Stimulated activated CD8-positive, alpha-beta memory T cell treated with anti-CD3 and anti-CD28 coated beads, Interleukin-15, amount 100 ng/mL, for 48 hours (primary cell): ENCODE measurements at places on chromosomes 7 and 10.

DNA sequence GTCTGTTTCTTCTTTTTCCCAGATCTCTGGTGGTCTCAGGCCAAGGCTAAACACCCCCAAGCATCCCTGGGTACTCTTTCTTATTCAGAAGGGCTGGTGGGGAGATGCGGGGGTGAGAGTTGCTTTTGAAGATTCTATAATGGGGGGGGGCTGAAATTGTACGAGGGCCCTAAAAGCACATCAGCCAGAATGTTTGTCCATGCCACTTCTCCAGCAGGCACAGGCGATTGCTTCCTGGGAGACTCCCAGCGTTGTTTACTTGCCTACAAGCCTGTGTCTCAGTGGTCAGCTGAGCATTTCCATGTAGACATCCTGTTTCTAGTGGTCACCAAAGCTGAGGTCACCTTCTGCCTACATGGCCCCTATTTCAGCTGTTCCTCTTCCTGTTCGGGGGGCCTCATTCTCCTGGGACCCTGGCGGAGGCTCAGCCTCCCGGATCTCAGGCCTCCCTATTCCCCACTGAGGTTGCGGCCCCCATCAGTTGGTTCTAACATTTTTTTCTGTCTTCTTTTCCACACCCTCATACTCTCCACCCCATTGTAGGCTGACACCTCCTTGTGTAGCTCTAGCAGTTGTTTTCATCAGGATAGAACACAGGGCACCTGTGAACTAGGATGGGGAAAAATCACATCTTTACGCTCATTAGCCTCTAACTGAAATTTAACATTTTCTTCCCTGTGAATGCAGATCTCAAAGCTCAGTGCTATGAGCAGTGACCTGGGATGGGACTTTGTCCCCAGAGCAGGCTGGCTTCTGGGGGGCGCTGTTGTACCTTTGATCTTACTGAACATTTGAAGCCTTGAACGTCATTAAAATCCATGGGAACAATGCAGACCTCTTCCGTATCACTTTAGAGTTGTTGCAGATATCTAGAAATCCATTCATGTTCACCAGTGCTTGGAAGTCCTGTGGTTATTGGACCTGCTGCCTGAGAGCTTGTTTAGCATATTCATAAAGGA, 286.5 kb downstream of the GLRX3 start:
- no peak for DNase-seq

DNA sequence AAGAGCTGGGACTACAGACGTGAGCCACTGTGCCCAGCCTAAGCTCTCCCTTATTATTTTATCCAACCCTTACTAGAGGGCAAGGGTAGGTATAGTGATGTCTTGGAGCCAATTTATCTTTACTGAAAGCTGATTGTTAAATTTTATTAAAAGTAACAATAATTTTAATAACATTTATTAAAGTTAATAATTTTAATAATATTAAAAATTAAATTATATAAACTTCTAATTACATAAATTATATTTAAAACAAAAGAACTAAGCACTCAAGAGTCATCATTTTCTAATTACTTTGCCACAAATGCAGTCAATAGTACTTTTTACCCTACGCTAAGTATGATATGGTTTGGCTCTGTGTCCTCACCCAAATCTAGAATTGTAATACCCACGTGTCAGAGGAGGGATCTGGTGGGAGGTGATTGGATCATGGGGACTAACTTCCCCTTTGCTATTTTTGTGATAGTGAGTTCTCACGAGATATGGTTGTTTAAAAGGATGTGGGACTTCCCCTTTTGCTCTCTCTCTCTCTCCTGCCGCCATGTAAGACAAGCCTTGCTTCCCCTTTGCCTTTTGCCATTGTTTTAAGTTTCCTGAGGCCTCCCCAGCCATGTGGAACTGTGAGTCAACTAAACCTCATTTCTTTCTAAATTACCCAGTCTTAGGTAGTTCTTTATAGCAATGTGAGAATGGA, 58.4 kb upstream of the ETV1 start:
- no peak for DNase-seq

DNA sequence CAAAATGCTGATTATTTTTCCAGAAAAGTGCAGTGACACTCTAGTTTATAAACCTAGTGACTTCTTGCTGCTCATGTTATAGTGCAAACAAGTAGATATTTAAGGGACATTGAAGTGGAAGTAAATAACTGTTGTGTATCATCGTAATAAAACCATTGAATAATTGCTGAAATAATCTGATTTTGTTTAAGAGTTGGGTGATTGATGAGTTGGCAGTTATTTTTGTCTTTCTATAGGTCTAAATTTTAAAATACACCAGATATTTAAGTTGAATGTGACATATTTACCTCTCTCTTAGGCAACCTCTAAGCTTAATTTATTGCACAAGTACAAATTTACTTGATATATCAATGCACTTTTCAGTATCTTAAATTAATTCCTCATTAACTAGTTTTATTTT, 192.9 kb downstream of the TSPAN12 start:
- no peak for DNase-seq

DNA sequence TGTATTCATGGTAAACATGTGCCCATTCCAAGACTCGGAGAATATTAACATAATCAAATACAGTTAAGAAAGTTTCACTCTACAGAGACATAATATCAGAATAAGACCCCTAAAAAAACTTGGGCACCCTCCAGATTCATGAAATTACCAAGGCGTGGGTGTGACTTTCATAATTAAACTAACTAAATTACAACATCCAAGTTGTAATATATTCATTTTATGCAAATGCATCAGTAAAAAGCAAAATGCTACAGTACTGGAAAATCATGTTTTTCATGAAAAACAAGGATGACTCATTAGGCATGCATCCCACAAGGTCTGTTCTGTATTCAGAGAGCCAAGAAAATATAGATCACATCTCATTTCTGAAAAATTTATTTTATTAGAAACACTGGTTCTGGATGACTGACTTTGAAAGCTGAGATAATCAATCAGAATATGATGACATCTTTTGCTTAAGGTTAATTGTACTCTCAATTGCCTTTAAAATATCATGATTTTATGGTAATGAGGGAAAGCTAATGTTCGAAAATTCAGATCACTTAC, 248.8 kb upstream of the SMIM30 start:
- DNase-seq, result no peak

DNA sequence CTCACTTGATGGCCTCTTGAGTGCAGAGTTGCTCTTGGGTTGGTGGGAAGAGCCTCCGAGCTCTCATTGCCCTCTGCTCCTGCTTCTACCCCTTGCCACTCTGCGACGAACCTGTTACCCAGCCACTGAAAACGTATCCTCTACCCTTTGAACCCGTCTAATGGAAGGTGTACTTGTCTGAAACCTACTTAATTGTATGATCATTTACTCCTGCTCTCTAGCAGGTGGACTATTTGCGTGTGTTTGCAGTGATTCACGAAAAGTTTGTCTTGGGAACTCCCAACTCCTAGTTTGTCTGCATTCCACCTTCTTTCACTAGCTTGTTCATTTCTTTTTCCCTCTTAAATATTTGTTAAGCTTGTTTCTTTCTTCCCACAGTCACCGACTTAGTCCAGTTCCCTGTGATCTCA, 503 bp downstream of the CROT start:
- DNase-seq, result no peak

DNA sequence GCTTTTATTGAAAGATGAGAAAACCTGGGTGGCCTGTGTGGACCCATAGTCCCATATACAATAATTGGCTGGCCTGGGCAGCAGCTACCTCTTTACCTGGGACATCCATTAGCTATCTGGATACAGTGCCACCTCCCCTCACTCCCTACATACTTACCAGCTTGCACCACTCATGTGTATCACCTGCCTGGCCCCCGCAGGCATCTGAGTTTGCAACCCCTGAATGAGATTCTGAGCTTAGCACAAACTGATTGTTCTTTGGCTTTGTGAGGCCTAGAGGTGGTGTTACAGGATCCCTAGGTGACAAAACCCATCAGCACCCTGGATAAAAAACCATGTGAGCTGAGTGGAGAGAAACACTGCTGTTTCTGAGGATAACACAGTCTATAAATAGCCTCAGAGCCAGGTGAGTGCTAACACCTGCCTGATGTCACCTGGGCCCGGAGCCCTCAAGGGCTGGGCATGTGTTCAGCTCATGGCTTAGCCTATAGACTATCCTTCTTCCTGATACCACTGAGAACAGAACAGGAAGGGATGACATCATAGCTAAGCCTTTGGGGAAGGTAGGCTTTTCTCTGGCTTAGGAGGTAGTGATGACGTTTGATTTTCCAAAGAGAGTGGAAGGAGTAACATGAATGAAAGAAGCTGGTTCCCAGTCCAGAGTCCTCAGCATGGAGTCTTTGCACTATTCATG, 2.6 kb upstream of the PPIF start:
- DNase-seq, result no peak

DNA sequence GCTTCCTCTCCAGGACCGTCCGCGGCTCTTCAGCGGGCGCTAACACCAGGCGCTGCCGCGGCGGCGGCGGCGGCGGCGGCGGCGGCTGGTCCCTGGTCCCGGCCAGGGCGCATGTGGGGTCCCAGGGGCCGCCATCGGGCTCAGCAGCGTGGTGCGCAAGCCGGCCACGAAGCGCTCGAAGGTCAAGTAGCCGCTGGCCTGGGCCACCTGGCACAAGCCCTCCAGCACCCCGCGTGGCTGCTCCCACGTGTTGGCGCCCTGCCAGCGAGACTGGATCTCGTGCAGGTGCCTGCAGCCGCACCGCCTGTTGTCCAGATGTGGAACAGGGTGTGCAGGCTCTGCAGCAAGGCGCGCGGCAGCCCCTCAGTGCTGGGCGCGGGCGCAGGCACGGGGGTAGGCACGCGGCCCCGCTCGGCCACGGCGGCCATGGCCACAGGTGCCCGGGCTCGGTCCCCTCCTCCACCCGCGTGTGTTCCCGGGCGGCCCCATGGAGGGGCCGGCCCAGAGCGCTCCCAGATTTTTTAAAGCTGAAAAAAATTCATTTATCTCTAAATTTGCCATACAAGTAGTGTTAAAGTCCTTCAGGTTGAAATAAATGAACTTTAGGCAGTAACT, 884.2 kb upstream of the ZNF722 start:
- DNase-seq, result no peak

DNA sequence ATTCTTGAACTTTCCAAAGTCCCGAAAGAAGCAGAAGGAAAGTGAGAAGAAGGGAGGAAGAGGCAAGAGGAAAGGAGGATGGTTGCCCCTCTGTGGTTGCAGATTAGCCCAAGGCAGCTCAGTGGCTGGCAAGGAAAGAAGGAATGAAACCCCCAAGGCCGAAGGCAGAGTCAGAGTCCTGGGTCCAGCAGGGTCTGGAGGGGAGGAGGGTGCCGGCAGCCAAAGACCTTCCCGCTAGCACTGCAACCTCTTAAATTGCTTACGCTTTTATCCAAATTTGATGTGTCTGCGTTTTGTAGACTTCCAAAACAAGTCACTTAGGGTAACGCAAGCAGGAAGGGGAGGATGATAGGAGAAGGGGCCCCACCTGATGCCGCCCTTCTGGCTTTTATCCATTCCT, 7.4 kb upstream of the PFKP start:
- no peak for DNase-seq

- DNase-seq, result no peak
These were observed 130.3 kb upstream of the POT1 start for GRCh38 chr7:125059861-125060456.

DNA sequence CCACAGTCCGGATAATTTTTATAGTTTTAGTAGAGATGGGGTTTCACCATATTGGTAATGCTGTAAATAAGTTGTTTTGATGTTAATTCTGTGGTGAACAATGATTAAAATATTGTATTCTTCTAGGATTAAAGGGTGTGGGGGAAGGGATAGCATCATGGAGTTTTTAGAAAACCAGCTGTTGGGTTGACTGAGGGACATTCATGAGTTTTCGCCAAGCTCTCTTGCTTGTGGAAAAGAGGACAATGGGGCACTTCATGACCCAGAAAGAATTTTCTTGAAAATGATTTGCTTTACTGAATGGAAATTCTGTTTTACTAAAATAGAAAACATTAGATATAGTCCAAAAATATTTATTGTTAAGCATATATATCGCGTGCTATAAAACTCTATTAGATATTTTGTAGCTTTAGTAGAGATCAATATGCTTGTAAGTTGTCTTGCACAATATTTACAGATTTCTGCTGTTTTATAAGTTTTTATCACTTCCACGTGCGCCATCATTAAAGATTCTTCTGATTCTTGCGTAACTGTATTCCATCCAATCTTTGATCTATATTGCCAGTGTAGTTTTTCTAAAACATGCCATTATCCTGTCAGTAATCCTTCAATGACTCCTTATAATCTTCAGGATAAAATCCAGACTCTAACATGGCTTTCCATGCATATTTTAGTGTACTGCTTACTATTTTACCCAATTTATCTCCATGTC, 41.8 kb downstream of the LCOR start:
- DNase-seq, result no peak

GRCh38 chr10:82813856-82814255, 938.9 kb downstream of the NRG3 start:
- no peak for DNase-seq

- no peak for DNase-seq
These were observed 123.2 kb upstream of the CACNA2D1 start for GRCh38 chr7:82566752-82567151.

- no peak for DNase-seq
These were observed 47.0 kb upstream of the ELMO1 start for GRCh38 chr7:37495574-37496184.

GRCh38 chr10:17805921-17806577, 3.1 kb upstream of the MRC1 start:
- no peak for DNase-seq

GRCh38 chr10:84158061-84158460, 15.5 kb upstream of the GPR15LG start:
- DNase-seq, result no peak

GRCh38 chr7:150847536-150847935, 4.8 kb upstream of the AOC1 start:
- DNase-seq, result no peak

- no peak for DNase-seq
These were observed 45.1 kb downstream of the TMEM26 start for GRCh38 chr10:61408105-61408504.

DNA sequence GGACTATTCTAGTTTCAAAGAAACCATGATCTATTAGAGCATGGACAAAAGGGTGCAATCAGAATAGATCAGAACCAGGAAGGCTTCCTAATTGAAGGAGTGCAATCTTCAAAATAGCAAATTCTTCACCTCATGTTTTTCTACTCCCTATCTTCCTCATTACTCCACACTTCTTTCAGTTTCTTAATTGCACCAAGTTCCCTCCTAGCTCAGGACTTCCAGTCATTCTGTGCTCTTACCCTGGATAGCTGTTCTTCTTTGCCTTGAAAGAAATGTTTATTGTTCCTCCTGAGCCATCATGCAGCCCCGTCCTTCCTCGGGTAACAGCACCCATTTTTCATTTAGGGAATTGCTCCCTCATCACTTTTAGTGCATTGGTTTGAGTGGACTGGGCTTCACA, 23.1 kb downstream of the TRPV5 start:
- no peak for DNase-seq
